Aorta (tissue), 5 donors: ENCODE measurements at places on chromosomes 7 and 10. TPM values are rescaled to one million over a fixed set of nuclear protein-coding genes. Genes with fewer than 3 reads are reported as not detected.

The CLEC5A gene
- polyA plus RNA-seq, result 0.51 TPM

The OPN4 gene
- not detected for polyA plus RNA-seq

GRCh38 chr10:43403911-43404703 lies 4.9 kb downstream of the HNRNPF start:
- no peak for DNase-seq

The VWA2 gene
- polyA plus RNA-seq, result 0.13 TPM

The MMS19 gene
- polyA plus RNA-seq, result 16.2 TPM

- DNase-seq, result no peak
These were observed 80.6 kb downstream of the PTPRZ1 start for GRCh38 chr7:121953601-121954000.

GRCh38 chr10:116656044-116656443 lies 35.3 kb downstream of the PNLIPRP2 start:
- DNase-seq, result no peak

The INMT gene
- 105 TPM for polyA plus RNA-seq

The LAMB1 gene
- polyA plus RNA-seq, result 237 TPM

- peak; percentile 2 for DNase-seq
These were observed 133.2 kb downstream of the CAMK1D start for GRCh38 chr10:12482587-12482986.

DNA sequence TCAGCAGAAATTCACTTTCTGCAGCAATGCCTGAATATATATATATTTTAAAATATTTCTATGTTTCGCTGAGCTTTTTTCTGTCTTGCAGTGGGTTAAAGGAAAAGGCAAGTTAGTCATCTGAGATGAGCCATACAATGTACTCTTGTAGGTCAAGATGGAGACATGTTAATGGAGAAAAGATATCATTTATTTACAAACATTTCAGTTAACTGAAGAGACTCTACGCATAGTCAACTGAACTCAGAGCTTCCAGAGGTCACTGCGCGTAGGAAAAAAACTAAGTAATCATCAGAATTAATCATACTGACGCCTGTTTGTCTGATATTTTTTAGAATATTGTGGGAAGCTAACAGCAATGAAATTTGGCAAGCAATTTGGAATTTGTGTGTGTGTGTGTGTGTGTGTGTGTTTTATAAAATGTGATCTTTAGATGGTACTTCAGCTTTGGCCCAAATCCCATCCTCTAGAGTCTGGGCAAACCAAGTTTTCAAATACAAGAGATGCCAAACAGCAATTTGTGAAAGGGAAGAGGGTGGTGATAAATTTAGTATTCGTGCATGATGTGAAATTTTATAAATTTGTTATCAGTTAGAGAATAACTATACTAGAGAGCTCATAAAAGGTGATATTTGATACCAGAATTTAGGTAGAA lies 193.9 kb upstream of the AGR3 start:
- DNase-seq, result no peak

- DNase-seq, result no peak
These were observed 91.0 kb downstream of the PAXIP1 start for GRCh38 chr7:154911862-154912455.

DNA sequence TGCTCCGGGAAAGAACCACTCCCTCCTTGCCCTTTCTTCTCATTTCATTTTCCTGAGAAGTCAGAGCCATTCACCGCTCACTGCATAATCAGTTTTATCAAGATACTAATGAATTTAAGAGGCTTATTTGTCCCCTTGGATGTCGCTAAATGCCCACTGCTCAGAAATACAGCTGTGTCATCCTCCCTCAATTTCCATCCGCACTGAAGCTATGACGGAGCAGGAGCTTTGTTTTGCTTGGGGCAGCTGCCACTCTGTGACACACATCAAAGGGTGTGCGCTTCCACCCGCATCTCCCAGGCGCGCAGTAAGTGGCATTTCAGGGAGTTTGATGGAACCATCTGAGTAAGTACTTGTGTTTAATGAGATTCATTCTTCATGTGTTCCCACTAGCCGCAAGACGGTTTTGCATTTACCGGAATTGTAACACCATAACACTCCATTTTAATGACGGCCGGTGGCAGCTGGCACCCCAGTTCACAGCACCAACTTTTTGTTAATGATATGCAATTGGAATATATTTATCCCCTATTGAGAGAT lies 103.8 kb upstream of the PARD3 start:
- no peak for DNase-seq

The SPACDR gene
- polyA plus RNA-seq, result 0.31 TPM

GRCh38 chr10:73586583-73586984 lies 4.6 kb downstream of the USP54 start:
- no peak for DNase-seq

DNA sequence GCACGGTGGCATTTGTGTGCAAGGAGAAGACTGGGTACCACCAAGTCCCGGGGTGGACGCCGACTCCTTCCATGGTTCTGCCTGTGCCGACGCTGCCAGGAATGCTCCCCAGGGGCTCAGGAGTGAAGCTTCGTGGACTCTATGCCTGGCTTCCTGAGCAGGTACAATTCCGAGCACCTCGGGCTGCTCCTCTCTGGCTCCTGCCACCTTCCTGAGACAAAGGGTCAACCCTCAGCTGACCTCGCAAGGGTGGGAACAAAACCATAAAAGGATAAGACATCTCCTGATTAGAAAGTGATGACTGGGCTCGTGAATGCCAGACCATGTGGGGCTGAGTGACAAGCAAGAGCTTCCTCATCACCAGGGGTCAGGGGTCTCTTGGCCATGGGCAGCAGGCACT lies 31.8 kb downstream of the CALML3 start:
- peak; percentile 63 for DNase-seq

The CDC14C gene
- polyA plus RNA-seq, result not detected

The TMEM236 gene
- polyA plus RNA-seq, result 1.5 TPM

The SFMBT2 gene
- 1.1 TPM for polyA plus RNA-seq

GRCh38 chr7:19248681-19249080 lies 103.5 kb upstream of the FERD3L start:
- DNase-seq, result no peak

The VENTX gene
- 1.3 TPM for polyA plus RNA-seq

The EGFR gene
- 3.0 TPM for polyA plus RNA-seq

- DNase-seq, result no peak
These were observed 13.1 kb downstream of the NPTX2 start for GRCh38 chr7:98630149-98630548.

DNA sequence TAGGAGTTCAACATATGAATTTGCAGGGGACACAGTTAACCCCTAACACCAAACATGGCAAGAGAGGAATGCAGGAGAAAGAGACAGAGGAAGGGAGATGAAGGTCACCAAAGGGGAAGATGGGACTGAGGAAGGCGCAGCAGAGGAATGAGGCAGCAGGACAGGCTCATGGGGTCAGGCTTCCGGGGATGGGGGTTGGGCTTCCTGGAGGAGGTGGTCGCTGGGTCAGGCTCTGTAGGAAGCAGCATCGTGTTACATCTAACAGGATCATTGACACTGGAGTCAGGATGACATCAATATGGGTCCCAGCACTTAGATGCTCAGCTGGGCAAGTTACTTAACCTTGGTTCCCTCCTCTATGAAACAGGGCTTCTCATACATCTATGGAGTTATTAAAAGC lies 113.2 kb downstream of the NPTX2 start:
- DNase-seq, result no peak
